Activated naive CD4-positive, alpha-beta T cell treated with anti-CD3 and anti-CD28 coated beads, Interleukin-2, amount 50 U/mL, for 16 hours (primary cell): ENCODE measurements at places on chromosomes 6 and 20.
A peak's percentile ranks its signal among the peaks of the same experiment; 100 is the strongest.

DNA sequence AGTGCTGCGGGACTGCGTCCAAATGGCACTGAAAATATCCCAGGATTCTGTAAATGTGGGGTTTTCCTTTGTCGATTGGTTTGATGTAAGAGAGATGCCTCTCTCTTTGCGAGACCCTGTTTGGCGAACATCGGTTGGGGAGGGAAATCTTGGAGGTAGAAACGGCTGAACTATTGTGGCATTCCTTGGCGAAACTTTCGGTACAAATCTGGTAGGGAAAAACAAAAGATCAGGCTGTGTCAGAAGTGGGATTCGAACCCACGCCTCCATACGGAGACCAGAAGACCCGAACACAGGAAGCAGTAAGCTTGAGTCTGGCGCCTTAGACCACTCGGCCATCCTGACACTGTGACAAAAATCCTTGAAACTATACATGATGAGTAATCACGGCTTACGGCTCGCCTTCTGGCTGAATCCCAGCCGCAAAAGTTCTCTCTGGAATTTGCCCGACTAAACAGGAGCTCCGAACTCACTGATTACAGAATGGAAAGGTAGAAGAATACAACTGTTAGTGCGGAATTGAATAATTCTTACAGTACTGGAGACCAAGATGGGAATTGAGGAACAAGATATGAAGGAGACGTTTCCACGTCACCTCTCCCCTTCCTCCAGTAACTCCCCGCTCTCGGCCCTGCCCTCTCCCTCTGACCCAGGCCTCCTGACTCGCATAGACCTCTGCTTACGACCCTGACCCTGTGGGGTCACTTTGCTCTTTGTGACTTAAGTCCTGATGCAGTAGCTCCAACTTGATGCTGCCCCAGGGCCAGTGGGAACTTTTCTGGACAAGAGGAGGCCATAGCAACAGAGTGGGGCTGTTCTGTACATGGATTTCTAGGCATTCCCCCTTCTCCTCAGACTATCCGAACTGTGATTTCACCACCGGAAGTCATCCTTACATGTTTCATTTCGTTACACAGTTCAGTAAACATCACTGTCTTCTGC is 132.8 kb upstream of the ZNF184 start:
- no peak for DNase-seq

DNA sequence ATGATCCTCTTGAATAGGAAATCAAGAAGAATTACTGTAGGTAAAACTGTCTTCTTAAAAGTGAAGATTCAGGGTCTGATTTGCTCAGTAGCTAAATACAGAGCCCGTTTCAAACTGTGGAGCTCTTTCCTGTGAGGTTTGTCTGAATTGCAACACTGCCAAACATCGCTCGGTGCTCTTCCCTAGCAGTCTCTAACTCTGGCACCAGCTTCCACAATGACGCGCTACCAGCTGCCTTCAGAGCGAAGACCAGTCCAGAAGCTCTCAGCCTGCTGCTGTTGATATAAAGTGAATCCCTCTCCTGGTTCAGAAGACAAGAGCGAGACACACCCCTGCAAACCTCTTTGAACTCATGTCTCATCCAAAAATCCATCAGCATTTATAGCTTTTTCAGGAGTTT is 447.0 kb downstream of the LMBRD1 start:
- DNase-seq: no peak

DNA sequence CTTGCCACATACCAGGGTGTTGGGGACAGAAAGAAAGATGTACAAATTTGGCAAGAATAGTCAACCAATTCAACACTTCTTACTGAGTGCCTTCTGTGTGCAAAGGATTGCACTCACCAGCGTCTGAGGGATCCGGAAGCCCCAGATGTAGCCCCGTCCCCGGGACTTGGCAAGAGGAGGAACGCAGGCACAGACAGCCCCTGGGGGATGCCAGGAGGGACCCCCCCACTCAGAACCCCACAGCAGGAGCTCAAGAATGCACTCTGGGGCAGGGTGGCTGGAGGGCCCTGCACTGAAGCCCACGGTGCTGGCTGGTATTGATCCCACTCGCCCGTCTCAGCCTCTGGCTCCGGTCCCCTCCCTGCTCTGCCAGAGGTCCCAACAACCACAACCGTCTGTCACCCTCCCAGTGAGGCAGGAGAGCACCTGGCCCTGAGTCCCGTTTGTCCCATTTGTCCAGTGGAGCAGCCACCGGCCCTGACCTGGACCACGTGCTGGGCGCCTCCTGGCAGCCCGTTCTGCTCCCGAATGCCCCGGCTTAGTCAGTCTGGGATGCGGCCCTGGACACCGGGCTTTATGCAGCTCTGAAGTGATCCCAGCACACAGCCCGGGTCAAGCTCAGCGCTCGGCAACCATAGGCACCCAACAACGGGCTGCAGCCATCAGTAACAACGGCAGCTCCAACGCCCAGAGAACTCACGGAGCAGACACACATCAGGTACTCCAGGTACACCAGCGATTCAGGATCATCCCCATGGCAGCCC is 128.7 kb downstream of the DLL1 start:
- DNase-seq: no peak

GRCh38 chr20:58222446-58222845 is 6.0 kb downstream of the ANKRD60 start:
- DNase-seq: no peak

DNA sequence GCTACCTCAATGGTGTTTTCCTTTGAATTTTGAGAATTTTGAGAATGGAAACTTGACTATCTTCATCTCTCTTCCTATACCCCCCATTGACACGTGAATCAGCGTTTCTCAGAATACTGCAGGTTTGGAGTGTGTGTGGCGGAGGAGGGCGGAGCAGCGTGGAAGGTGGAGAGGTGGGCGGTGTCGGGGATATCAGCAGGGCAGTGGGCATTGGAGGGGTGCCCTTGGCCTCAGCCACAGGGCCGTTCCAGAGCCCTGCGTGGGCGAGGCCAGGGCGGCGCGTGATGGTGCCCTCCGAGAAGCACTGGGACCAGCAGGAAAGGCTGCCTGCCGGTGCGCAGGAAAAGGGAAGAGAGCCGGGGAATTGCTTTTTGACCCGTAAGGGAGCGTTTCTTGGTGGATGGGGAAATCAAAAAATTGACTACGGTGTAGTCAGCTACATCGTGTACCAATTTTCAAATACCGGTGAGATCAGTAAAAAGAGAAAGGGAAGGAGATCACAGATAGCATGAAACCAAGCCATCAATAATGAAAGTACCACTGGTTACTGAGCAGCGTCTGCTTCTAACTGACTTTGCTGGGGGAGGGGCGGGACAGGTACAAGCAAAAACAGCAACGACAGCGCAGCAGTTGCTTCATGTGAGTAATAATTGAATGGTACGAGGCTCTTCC is 82.7 kb upstream of the DUSP22 start:
- peak; percentile 58 for DNase-seq

- no peak for DNase-seq
These were observed 865.8 kb downstream of the TBC1D32 start for GRCh38 chr6:120468486-120468885.
